ENCODE measurements at places on chromosomes 5 and 9.
A peak's percentile ranks its signal among the peaks of the same experiment; 100 is the strongest.

- DNase-seq, result no peak
Measured at GRCh38 chr9:136331556-136332481, 4.5 kb downstream of the GPSM1 start.

DNA sequence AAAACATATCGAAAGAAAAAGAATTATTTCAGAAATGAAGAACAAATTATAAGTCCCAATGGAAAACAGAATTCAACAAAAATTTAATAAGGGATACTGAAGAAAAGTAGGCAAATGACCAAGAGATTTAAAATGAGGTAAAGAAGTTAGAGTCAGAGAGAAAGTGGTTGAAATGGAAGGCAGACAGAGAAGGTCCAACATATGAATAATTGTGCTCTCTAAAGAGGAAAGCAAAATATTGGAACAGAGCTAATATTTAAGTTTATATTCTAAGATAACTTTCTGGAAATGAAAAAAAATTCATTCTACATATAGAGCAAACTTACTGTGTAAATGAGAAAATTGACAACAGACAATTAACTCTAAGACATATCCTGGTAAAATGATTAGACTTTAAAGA, 94.1 kb downstream of the PTCH1 start:
- DNase-seq, result no peak

GRCh38 chr9:76433836-76434235, 25.1 kb upstream of the GCNT1 start:
- peak; percentile 65 for DNase-seq

- peak; percentile 47 for DNase-seq
Measured at GRCh38 chr9:105132606-105133005, 111.8 kb upstream of the SLC44A1 start.

GRCh38 chr5:43840424-43841125, 237.6 kb downstream of the NNT start:
- DNase-seq, result peak; percentile 56
